ENCODE measurements at places on chromosomes 1 and 21.

DNA sequence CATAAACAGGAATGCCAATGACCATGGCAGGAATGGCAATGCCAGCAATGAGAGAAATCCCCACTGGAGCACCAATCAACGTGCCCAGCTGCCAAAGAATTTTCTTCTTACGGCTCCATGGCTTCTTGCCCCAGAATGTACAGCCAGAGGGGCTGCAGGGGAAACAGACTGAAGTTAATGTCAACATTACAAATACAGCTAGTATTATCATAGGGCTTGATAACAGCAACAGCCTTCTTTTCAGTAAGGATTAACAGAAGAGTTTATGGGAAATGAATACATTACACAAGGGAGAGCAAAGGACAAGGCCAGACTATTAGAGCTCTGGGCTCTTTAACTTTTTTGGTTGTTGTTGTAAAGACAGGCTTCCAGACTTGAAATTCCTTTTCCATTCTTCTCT lies 18.2 kb downstream of the RNF19B start:
- DNase-seq: no peak

DNA sequence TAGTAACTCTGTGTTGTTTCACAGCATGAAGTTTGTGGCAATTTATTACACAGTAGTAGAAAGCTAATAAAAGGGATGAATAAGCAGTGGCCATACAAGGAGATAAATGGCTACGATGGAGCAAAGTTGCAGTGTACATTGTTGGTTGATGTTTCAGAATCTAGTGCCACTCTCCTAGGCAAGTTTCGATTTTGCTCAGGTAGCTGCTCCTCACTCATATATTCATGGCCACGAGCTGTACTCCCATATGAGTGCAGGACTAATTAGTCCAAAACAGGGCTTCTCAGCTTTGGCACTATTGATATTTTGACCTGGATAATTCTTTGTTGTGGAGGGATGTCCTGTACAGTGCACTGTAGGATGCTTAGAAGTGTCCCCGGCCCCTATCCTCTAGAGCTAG lies 30.0 kb upstream of the ATP1A1 start:
- DNase-seq: no peak

GRCh38 chr21:46429754-46430681 lies 28.7 kb upstream of the DIP2A start:
- no peak for DNase-seq

DNA sequence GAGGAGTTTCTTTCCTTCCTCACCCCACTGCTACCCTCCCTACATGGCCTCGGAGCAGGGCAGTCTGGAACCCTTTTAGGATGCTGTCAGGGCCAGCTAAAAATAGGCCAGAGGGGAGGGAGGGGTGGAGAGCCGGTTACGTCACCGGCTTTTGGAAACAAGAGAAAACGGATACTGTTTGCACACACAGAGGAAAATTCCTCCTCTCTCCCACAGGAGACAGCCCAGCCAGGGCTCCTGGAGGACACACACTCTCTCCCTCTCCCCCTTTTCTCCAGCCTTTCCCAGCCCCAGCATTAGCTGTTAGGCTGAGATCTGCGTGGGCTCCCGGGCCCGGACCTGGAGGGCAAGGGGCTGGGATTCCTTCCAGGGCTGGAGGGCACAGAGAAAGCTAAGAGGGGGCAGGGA lies 20.0 kb upstream of the ALDH4A1 start:
- DNase-seq: peak; percentile 86

DNA sequence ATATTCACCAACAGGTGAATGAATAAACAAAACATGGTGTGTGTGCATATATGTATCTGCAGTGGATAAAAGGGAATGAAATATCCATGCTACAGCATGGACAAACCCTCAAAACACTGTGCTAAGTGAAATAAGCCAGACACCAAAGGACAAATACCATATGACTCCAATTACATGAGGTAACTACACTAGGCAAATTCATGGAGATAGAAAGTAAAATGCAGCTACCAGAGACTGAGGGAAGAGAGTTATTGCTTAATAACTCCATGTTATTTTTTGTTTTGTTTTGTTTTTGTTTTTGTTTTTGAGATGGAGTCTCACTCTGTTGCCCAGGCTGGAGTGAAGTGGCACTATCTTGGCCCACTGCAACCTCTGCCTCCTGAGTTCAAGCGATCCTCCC lies 2.4 kb downstream of the ITLN1 start:
- DNase-seq: no peak

DNA sequence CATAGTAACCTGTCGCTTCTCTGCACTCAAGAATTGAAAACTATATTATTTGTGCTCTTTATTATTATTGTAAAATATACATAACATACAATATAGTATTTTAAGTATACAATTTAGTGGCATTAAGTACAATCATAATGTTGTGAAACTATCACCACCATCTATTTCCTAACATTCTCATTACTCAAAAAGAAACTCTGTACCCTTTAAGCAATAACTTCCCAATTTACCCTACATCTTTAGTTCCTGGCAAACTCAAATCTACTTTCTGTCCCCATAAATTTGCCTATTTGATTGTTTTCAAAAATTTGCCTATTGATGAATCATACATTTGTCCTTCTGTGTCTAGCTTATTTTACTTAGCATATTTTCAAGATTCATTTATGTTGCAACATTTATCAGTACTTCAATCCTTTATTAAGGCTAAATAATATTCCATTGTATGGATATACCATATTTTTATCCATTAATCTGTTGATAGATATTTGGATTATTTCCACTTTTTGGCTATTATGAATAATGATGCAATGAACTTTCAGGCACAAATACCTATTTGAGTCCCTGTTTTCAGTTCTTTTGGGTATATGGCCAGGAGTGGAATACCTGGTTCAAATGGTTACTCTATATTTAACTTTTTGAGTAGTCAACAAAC lies 99.6 kb upstream of the DMRTA2 start:
- no peak for DNase-seq

GRCh38 chr1:115665319-115666096 lies 23.7 kb downstream of the VANGL1 start:
- no peak for DNase-seq

GRCh38 chr1:58287894-58288623 lies 258.5 kb downstream of the OMA1 start:
- no peak for DNase-seq

DNA sequence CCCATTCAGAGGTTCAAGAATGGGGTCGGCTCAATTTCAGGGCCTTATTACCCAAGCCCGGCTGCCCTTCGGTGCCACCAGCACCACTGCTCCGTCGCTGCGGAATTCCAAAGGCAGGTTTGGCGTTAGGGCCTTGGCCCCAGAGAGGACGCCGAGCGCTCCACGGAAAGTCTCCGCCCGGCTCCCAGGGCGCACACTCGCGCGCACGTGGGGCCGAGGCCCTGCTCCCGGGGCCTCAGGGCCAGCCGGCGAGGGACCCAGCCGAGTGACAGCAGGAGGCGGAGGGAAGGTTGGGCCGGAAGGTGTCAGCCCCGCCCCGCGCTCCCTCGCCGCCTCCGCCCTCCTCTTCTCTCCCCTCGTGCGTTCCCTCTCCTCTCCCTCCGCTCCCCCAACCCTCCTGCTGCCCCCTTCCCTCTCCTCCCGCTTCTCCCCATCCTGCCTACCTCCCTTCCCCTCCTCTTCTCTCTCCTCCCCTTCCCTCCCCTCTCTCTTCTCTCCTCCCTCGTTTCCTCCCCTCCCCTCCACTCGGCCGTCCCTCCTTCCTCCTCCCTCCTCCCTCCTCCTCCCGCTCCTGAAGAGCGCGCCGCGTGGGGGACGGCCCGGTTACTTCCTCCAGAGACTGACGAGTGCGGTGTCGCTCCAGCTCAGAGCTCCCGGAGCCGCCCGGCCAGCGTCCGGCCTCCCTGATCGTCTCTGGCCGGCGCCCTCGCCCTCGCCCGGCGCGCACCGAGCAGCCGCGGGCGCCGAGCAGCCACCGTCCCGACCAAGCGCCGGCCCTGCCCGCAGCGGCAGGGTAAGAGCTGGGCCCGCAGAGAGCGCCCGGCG lies at the start of gene ETS2:
ETS2 (plus strand) TSS at position 602 of the 825 bp plus-strand sequence. CDS start 4,106 bp downstream, outside the sequence.
- peak; percentile 94 for DNase-seq

DNA sequence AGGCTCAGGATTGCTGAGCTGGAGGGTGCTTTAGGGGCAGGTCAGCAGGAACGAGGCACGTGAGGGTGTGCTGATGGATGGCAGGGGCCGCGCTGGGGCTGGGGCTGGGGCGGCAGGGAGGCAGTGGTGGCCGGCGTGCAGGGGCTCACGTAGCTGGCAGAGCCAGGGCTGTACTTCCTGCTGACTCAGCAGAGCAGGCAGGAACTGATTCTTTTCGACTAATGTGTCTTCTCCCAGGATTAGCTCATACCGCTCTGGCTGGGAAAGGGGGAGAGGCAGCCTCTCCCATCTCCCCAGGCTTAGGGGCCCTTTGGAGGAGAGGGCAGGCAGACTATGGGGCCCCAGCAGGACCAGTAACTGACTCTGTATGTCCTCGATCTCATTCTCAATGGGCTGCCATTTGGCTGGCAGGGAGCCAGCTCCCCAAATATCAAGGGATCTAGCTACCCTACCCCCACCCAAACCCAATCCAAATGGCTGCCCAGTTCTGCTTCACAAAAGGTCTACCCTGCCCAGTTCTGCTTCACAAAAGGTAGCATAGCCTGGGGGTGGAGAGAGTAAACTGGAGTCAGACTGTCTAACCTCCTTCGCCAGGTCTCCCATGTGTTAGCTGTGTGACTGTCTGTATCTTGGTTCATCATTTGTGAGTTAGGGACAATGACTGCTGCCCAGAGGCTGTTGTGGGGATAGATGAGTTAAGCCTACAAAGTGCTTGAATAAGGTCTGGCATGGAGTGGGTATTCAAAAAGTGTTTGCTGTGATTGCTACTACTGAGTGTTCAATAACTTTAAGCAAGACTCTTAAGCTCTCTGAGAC lies 100.1 kb upstream of the SLC2A1 start:
- peak; percentile 84 for DNase-seq

DNA sequence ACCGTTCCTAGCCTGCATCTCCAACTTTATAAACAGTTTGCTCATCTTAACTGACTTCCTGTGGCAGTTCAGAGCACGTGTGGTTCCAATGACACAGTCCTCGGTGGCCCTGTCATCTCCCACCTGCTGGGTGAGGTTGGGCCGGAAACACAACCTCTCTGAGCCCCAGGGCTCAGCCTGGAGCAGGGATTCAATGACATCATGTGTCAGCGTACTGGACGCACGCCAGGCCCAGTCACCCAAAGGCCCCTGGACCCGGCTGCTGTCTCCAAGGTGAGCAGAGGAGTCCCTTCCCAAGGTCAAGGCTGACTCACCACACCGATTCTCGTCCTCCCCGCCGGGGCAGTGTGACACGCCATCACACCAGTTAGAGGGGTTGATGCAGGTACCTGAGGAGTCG lies 19.9 kb downstream of the TMPRSS2 start:
- no peak for DNase-seq

DNA sequence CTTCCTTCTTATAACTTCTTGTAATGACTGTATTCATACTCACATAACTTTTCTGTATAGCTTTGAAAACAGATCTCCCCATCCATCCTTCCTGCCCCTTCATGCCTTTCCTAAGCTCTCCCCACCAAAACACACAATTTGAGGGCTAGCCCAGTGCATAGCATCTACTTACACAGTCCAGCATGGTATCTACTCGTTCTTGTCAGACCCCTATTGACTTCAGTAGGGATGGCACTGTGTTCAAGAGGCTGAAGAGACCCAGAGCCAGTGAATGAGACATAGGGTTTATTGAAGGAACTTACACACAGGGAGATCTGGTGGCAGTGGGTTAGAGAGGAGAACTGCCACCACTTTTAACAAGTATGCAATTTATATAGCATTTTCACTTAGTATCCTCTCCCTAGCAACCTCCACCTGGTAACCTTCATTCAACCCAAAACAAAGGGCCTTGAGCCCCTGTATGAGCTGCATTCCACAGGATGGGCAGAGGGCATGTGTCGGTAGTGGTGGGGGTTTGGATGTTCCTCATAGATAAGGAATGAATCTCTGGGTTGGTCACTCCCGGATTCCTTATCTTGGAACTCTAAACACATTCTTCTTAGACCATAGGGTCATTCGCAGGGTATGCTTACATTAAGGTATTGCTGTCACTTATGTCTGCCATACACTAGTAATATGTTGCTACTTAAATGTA lies 64.9 kb upstream of the GNG12 start:
- DNase-seq: no peak

GRCh38 chr1:28986306-28986910 lies 72.0 kb downstream of the EPB41 start:
- no peak for DNase-seq

- no peak for DNase-seq
These were observed 3.6 kb upstream of the ZMYM4 start for GRCh38 chr1:35264871-35265270.

DNA sequence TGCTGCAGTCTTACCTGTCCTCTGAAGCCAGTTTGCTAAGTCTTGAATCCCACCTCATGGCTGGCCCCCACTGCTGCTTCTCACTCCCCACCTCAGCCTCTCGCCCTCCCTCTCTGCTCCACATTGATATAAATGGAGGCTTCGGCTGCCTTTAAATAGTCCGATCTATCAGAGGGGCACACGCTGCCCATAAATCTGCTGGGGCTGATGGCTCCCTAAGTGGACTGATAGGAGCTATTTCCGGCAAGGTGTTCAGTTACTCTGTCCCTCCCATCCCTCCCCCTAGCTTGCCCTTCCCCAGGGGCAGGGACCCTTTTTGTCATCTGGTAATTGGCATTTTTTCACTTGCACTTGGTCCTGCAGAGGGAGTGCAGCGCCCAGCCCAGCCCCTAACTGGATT lies 108.4 kb downstream of the TMEM53 start:
- no peak for DNase-seq

DNA sequence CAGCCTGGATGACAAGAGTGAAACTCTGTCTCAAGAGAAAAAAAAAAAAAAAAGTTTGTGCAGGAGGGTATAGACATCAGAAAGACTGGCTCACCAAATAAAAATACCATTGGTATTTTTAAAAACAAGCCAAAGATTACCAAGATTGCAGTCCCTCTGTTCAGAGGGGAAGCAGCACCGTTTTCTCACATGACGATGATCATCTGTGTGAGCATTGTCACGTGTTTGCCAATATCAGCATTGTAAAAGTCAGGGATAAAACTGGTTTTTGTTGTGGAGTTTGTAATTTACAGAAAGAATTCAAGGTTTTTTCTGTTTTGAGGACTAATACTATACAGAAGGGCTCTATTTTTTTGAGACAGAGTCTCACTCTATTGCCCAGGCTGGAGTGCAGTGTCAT lies 26.5 kb downstream of the ZNF362 start:
- no peak for DNase-seq

DNA sequence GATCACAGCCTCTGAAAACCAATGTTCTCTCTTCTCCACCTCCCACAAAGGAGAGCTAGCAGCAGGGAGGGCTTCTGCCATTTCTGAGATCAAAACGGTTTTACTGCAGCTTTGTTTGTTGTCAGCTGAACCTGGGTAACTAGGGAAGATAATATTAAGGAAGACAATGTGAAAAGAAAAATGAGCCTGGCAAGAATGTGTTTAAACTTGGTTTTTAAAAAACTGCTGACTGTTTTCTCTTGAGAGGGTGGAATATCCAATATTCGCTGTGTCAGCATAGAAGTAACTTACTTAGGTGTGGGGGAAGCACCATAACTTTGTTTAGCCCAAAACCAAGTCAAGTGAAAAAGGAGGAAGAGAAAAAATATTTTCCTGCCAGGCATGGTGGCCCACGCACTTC lies 35.8 kb upstream of the TDRD10 start:
- DNase-seq: no peak

DNA sequence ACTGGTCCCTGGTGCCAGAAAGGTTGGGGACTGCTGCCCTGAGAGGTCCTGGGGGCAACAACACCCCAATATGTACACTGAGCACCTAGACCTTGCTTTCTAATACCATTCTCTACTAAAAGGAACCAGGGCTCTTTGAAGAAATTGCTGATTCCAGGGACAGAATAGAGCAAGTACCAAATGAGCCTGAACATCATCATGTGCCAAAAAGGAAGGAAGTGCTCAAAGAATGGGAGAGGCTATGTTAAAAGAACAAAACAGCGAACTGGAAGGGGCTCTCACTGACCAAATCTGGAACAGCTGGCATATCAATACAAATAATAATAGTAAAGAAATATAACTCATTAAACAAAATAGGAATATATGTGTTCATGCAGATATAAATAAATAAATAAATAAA lies 50.8 kb downstream of the PIK3R3 start:
- no peak for DNase-seq
